NCI-H446 treated with DMSO at 0.1 percent for 48 hours (cell line): ENCODE measurements at places on chromosomes 2 and 18.

- no peak for DNase-seq
Observed at GRCh38 chr2:132978840-132979239, 308.8 kb upstream of the LYPD1 start.

DNA sequence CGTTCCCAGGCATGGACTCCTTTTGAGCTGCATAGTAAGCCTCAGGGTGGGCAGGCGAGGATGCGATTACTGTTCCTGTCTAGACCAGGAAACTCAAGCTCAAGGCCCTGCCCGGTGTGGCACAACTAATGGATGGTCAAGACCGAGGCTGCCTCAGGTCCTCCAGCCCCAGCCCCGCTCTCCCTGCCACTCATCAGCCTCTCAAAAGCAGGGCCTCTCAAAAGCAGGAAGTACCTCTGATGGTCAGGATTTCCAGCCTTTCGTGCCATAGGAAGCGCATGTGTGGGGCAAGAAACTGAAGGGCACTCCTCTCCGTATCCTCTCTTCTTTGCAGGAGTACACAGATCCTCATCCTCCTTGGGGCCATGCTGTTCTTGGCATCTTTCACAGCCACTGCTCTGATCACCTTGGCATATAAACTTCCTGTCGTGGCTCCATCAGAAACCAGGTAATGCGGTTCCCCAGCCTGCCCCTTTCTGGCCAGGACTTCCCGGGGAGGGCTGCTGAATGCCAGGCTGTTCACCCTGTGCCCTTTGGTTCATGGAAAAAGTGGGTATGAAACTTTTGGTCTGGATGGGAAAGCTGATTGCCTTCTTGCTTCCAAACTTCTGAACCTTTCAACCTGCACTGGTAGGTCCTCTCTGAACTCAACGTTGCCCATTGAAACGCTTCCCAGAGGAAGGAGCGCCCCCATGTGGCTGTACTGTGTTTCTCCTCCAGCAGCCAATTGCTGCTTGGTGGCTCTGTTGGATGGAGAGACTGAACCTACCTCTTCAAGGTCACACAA is 82.8 kb upstream of the SEC11C start:
- DNase-seq, result peak; percentile 49

DNA sequence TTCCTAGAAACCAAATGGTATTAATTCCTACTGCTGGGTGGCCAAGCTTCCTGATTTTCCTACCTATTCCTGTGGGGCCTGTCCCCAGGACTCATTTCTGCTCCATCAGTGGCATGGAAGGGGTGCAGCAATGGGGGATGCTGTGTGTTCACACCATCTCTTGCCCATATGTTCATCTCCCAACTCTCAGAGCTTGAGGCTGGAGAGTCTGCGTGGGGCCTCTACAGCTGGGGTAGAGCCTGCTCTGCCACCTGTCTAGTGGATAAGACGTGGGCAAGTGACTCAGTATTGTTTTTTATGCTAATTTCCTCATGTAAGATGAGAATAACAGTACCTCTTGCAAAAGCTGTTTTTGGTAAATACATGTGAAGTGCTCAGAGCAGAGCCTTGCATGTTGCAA is 149.8 kb downstream of the ACTR3 start:
- no peak for DNase-seq

DNA sequence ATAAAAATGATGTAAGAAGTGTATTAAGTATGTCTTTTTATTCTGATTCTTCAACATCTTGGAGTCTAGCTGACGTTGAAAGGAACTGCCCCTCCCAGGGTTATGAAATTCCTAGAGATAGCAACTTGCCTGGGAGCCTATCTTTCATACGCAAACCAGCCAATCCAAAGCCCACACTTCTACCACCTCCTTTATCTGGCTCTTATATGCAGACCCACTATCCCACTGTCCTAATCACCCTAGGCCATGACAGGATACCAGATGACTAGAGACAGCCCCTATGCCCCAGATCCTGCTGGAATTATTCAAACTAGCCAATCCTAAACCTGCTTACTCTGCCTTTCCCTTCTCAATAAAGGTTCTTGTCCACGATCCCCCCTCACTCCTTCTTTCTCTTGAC is 11.8 kb upstream of the CDC42EP3 start:
- DNase-seq, result no peak

GRCh38 chr18:55779691-55780585 is 191.9 kb upstream of the TCF4 start:
- DNase-seq, result no peak

DNA sequence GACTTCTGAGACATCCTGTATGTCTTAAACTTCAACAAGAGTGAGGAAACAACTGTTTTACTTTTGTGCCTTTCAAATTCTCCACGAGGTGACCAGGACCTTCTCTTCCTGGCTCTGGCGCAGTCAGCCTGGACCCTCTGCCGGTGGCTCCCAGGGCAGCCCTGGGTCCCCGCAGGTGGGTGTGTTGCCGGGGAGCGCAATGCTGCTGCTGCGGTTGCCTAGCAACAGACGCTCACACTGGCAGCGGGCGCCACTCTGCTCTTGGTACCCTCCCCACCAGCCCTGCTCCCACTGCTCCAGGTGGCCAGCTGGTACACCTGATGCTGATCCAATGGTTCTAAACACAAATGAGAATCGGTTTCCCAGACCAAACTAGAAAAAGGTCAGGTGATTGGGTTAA is 58.7 kb downstream of the GNAL start:
- no peak for DNase-seq
